Epithelial cell of esophagus (primary cell): ENCODE measurements at places on chromosomes 6 and 20.

DNA sequence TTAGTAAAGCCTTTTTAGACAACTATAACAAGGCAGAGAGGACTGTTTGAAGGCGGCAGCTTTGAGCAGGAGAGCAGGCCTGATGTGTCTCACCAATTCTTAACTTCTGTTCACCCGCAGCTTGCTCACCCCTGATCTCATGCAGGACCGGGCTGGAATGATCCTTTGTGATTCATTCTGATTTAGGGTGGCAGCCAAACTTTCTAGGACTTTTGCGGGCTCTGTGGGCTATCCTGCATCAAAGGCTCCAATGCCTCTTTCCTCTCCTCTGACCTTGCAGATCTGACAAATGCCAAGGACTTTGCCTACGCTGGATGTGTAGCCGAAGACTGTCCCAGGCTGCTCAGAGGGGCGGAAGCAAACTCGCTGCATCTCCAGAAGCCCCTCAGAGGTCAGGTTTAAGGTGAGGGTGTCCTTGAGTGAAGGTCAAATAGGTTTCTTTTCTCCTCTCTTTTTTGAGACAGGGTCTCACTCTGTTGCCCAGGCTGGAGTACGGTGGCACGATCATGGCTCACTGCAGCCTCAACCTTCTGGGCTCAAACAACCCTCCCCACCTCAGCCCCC lies 72.3 kb downstream of the VEGFA start:
- DNase-seq = no peak

GRCh38 chr6:53861518-53861917 lies 66.7 kb downstream of the LRRC1 start:
- DNase-seq = peak; percentile 61

DNA sequence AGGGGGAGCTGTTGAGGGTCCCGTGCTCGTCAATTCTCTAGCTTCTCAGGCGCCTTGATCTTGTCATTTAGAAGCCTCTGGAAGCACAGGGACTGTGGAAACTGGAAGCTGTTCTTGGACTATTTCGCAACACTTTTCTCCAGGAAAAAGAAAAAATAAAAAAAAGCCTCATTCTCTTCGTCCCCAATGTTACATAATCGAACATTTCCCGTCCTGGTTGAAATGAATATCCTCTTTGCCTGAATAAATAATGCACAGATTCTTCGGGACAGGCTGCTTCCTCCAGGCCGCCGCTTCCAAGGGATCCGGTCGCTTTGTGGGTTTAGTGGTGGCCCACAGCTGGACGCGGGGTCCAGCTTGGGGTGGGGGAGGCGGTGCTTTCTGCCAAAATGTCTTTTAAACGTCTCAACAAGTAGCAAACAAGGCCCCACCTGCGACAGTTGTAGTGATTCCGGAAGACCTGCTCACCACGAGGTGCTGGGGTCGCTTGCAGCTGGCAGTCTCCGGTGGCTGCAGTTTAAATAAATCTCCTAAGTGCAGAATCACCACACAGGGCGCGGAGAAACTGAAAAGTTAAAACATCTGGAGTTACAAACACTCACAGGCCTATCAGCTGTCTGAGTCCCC lies 125.9 kb upstream of the ESR1 start:
- peak; percentile 15 for DNase-seq

GRCh38 chr20:18815194-18815942 lies 1.8 kb downstream of the SCP2D1 start:
- DNase-seq = no peak

DNA sequence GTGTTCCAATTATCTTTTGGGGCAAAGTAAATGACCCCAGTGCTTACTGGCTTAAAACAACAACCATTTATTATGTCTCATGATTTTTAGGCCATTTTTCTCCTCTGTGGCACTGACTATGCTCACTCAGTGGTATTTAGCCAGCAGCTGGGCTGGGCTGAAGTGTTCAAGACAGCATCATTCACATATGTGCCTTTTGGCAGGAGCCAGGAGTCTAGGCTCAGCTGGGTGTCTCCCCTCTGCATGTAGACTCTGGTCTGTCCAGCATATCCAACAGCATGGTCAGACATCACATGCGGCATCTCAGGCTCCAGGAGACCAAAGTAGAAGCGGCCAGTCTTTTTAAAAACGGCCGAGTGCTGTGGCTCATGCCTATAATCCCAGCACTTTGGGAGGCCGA lies 120.3 kb upstream of the TOP1 start:
- DNase-seq = no peak

GRCh38 chr6:155382338-155382685 lies 68.0 kb upstream of the TFB1M start:
- DNase-seq = peak; percentile 22

DNA sequence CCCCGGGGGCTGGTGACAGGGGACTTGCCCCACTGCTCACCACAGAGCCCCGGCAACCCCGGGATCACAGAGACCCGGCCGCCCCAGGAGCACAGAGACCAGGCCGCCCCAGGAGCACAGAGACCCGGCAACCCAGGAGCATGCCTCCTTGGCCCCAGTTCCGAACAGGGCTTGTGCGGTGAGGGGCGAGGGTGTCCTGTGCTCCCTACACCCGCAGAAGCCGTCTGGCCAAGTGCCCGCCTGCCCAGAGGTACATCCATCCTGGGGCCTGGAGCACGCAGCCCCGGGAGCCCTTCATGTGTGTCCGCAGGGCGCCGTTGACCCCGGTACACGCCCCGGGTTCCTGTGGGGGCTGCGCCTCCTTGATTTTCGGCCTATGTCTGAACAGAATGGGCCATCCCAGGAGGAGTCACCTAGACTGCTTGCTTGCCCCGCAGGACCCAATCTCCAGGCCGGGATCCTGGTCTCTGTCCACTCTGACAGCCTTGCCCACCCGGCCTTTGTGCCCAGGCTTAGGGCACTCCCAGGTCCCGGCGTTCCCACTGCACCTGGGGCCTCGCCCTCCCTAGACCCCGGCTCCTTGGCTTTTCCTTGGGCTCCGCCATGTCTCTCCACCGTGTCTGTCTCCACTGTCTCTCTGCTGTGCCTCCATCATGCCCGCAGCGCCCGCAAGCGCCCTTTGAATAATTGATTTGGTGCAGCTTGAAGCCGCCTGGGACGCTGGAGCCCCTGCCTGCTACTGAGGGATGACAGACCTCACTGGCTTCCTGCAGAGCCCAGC lies 219.8 kb downstream of the ERMARD start:
- no peak for DNase-seq

GRCh38 chr6:24788031-24788665 lies 10.6 kb downstream of the ARMH2 start:
- peak; percentile 23 for DNase-seq

GRCh38 chr6:157906537-157907061 lies 75.1 kb upstream of the SYNJ2 start:
- no peak for DNase-seq

DNA sequence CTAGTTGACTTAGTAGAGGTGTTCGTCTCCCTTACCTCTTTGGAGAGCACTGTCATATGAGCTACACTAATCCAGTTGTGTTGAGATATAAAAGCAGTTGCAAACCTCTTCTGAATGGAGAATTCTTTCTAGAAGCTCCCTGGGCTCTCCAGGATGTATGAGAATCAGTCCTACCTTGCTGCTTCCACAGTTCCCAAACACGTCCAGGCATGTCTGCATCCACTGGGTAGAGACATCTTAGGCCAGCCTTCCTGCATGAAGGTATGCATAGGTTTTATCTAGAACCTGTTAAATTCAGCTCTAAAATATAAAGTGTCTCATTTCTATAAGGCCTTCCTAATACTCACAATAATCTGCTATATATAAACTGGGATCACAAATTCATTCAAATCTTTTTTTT lies 297.7 kb downstream of the CDC5L start:
- peak; percentile 90 for DNase-seq

DNA sequence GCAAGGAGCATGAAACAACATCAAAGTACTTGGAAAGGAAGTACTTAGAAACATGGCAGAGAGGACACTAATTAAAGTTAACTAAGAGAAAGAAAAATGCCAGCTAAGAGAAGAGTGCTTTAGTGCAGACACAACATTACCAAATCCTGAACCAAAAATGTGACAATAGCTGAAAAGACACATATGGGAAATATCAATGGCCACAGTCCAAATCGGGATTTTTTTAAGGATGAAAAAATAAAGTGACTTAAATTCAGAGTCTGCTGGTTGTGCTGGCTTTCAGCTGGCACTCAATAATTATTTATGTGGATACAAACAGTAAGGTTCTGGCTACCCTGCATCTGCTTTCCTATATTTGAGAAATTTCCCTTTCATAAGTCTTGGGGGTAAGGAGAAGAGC lies 12.6 kb upstream of the DST start:
- DNase-seq = no peak

DNA sequence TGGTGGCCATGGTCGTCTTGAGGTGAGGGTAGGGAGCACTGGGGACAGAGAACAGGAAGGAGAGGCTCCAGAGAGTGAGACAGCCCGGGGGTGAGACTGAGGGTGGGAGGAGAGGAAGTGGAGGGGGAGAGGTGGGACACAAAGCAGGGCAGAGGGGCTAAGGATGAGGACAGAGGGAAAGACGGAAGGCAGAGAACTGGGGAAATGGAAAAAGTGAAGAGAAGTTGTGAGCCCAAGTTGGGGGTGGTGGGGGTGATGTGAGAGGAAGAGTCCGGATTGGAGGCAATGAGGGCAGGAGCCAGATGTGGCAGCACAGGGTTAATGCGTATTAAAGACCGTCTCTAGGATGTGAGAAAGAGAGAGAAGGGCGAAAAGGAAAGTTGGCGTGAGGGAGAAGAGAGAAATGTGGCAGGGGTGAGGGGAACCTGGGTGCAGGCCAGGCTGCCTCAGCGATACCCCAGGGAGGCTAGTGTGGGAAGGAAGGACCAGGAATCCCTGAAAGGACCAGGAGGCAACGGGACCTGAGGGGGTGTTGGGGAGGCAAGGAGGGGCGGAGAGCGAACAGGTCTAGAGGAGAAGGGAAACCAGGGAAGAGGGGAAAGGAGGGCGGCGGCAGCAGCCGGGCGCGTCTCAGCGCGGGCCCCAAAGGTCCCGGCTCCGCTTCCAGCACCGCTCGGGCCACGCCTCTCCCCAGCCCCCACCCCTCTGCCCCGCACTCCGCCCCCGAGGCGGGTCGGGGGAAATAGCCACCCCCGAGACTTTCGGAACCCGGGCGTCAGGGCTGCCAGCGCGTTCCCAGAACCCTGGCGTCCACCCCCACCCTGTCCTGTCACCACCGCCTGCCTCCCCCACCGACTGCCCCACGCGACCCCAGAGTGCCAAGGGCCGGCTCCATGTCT lies at the start of gene PPP1R18:
PPP1R18 (minus strand) TSS at position 637 of the 899 bp plus-strand sequence; CDS start at position 10, 627 bp downstream.
- DNase-seq = peak; percentile 72

DNA sequence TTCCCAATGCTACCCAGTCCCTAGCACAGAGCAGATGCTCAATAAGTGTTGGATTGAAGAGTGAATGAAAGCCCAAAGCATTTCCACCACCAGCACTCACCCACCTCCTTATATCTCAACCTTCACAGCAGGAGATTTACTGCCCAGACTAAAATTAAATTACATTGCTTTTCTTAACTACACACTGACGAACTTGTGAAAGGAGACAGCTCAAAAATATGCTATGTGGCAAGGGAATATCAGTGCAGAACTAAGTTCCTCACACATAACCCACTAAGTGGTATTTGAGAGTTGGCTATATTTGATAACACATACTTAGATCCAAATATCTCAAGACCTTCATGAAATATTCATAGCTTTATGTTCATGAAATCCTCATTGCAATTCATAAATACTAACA lies 137.7 kb downstream of the FRK start:
- DNase-seq = no peak

DNA sequence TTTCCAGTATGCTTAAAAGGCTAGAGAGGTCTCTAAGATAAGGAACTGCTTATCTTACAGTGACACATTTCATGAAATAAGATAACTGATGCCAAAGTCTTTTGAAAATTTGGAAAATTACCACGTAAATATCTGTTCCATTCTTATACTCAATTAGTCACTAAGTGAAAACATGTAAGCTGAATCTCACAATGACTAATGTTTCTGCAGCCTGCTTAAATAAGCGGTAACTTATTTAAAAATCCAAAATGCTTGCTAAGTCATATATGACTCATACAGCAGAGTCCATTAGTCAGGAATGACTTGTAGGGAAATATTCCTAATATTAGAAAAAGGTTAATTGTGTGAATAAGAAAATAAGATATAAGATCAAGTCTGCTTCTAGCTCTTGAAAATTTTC lies 27.8 kb upstream of the LGSN start:
- peak; percentile 91 for DNase-seq

GRCh38 chr6:136550330-136551071 lies at the start of gene MAP7:
TSS of gene MAP7 (minus strand) at chr6:136550422. CDS start at chr6:136550408, 14 bp downstream.
- DNase-seq = peak; percentile 96

DNA sequence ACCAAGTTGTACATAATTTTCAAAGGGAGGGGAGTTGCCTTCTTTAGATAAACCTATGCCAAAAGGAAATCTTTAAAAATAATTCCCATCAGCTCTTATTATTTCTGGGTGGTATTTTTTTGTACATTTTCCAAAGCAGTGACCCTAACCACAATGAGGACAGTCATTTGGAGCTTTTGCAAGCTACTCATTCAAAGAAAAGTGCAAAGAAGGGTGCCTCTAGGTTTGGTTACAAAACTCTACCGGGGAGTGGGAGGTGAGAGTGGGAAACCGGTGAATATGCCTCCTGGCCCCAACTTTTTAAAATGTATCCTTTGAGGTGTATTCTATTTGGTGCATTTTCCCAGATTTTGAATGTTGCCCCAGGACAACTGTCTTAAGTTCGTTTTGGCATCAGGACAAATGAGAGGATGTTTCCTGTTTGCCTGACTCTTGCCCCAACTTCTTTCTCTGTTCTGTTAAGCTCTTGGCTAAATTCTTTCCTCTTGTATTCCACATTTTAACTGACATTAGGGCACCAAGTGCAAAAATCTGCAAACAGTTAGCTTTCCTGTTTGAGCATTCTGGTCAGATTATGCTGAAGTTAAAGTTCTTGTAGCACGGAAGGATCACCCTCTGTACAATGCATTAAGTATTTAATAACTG lies 78.9 kb downstream of the SLX4IP start:
- DNase-seq = no peak

GRCh38 chr6:9537381-9537780 lies 877.5 kb downstream of the TFAP2A start:
- DNase-seq = no peak

DNA sequence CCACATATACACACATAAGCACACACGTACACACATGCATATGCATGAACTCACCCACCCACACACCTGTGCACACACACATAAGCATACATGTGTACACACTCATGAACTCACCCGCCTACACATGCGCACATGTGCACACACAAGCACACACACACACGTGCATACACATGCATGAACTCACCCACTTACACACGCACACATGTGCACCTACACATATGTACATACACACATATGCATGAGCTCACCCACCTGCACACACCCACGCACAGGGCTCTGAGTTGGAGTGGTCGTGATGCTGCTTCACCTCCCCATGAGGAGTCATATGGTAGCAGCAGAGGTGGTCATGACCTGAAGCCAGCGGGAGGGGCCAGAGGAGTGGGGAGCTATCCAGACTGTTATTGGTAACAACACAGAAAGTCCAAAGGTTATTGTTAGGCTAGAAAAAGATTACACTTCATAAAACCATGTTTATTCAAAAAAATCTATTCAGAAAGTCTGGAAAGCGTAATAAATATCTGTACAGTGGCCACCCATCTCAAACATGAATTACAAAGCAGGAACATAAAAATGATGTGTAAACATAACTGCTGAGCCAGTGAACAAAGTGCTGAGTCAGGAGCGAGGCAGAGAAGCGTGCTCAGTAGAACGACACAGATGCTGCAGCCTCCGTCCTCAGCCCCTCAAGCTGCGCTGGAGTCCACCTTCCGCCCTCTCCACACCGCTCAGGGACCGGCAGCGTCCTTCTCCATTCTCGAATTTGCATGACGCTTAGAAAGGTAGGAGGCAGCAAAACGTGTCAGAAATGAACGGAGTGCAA lies 26.4 kb upstream of the MPC1 start:
- DNase-seq = no peak
